Muscle of leg (tissue), 16 donors: ENCODE measurements at places on chromosomes 12 and 14.

DNA sequence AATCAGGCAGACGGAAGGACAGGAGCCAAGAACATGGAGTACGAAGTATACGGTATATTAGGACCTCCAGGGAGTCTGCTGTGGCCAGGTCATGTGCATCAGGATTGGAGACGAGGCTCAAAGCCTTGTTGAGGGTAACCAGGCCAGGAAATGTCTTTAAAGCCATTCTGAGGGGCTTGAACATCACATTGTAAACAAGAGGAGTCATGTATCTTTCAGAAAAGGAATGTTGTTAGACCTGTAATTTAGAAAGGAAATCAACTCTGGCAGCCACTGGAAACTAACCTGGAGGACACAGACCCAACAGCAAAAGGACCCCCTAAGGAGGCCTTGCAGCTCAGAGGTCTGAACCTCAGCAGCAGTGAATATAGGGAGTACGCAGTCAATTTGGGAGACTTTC, 7.5 kb downstream of the MAP3K9 start:
- DNase-seq, result no peak

DNA sequence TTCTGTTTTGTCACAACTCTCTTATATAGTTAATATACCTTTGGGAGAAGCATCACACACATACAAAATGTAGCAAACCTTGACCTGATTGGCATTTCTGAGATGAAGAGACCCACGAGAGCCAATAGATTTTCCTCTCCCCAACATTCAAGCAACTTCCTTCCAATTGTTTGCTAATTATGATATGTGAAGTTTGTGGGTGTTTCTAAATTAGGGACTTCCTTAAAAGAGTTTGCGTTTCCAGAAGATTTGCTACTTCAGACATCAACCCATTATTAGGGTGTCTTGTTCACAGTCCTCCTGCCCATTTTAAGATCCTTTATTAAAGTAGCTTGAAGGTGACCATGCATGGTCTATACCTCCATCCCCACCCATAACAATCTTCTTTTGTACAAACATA, 9.4 kb downstream of the AICDA start:
- DNase-seq, result no peak

DNA sequence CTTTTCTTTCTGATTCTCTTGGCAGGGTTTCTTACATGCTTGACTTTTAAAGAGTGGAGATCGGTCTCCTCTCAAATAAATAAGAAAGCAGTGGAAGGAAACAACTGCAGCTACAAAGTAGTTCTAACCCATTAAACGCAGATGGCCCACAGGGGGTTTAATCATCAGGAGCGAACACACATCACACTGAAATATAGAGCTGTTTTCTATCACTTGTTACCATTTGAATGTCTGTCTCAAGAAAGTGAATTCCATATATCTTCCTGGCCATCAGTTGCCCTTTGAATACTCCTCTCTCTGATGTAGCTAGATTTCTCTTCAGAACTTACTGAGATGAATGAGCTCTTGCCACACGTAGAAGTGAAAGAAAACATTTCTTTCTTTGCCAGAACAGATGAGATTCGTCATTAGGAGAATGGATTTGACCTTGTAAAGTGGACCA, 29.1 kb downstream of the ALX1 start:
- no peak for DNase-seq

DNA sequence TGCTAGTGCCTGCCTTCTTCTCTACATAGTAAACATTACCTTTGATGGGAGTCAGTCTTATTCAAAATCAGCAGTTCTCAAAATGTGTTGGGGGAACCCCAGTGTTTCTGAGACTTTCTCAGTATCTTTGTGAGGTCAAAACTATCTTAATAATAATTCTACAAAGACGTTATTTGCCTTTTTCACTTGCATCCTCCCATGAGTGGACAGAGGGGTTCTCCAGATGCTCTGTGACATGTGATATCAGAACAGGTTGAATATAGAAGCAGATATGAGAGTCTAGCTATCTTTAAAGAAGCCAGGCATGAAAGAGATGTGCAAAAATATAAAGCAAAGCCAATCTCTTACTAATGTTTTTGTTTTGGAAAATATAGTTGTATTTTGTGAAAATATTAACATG, 144.7 kb downstream of the KTN1 start:
- DNase-seq, result no peak

DNA sequence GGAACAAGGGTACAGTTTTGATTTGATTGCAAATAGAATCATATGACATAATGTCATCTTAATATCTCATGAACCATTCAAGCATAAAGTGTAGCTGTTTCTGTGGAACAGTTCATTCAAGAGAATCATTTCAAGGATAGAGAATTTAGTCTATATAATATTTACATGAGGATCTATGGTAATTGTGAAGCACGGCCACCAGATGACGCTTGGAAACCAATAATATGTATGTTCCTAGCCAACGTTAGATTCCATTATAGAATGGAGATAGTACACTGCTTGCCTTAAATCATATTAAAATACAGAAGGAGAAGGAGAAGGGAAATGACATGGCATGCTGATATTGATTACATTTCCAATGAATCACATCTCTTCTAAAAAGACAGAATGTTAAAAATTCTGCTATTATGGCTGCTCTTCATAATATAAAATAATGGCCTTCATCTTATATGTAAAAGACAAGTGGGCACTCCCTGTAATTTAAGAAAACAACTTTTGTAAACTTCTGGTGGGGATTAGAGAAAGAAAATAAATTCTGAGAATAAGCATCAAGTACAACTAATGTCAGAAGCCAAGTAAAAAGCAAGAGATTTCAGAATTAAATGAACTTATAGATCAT, 351.0 kb downstream of the NAV3 start:
- DNase-seq, result peak; percentile 22

DNA sequence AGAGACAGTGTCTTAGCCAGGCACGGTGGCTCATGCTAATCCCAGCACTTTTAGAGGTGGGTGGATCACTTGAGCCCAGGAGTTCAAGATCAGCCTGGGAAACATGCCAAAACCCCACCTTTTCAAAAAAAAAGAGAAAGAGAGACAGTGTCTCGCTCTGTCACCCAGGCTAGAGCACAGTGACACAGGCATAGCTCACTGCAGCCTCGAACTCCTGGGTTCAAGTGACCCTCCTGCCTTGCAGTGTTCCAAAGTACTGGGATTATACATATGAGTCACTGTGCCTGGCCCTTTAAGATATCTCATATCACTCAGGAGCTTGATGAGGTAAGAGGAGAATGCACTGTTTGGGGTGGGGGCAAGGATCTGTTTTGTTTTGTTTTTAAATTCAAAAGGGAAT, 48.1 kb upstream of the LTBP2 start:
- no peak for DNase-seq

GRCh38 chr12:109771746-109772621, 58.4 kb downstream of the FAM222A start:
- no peak for DNase-seq
